Fibroblast of upper back skin (primary cell): ENCODE measurements at places on chromosomes 3 and 15.
A peak's percentile ranks its signal among the peaks of the same experiment; 100 is the strongest.

DNA sequence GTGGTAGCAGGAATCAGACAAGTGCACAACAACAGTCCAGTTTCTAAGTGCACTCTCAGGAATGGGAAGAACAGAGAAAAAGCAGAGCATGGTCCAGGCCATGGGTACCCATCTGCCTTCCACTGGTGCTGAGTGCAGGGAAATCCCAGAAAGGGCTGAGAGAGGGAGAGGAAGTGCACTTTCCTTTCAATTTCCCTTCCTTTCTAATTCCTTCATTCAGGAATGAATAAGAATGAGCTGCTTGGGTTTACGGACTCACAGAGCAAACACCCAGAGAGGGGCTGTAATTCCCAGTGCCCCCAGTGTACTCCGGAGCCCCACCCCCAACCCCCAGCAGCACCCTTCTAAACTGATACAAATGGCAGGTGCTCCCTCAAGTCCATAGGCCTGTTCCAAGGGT, 300.6 kb downstream of the FOXP1 start:
- no peak for DNase-seq

GRCh38 chr3:123692041-123692440, 107.2 kb upstream of the HACD2 start:
- no peak for DNase-seq

DNA sequence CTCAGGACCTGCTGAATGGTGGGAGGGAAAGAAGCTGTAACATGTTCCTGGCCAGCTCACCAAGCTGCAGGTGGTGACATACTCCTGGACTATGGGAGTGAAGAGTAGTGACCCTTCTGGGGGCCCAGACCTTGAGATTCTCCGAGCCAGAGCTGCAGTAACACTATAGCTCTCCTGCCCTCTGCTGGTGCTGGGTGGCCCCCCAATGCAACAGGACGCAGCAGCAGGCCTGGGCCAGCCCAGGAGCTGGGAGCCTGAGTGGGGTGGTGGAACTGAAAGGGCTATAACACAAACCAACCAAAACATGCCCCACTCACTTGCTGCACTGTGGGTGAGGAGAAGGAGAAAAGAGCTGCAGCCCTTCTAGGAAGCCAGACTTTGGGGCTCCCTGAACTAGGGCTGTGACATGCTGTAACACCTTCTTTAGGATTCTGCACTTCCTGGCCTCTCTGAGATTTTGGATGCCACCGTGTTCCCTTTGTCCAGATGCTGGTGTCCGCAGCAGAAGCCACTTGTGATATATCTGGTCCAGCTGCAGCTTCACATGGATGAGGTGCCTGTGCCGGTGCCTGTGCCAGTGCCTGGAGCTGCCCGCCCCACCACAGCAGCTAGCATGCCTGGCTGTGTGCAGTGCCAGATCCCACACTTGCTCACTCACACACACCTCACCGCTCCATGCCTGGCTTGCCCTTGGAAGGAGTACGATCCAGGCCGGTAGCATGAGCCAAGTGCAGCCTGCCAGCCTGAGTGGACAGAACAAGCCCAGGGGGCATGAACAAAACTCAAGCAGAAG, 636.8 kb upstream of the KCNMB2 start:
- DNase-seq: no peak

DNA sequence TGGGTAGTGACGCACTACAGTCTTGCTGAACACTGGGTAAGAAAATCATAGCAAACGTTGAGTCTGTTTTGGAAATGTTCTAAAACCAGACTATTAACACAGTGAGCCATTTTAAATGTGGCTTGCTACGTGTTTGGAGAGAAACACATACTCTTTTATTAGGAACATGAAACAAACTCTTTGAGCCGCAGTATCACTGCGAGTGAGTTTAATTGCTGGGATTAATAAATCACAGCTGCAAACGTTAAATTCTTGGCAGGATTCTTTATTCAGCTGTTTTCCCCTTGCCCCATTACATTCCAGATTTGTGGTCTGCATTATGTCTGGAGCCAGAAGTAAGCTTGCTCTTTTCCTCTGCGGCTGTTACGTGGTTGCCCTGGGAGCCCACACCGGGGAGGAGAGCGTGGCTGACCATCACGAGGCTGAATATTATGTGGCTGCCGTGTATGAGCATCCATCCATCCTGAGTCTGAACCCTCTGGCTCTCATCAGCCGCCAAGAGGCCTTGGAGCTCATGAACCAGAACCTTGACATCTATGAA, 33.6 kb downstream of the BTD start:
- peak; percentile 95 for DNase-seq

DNA sequence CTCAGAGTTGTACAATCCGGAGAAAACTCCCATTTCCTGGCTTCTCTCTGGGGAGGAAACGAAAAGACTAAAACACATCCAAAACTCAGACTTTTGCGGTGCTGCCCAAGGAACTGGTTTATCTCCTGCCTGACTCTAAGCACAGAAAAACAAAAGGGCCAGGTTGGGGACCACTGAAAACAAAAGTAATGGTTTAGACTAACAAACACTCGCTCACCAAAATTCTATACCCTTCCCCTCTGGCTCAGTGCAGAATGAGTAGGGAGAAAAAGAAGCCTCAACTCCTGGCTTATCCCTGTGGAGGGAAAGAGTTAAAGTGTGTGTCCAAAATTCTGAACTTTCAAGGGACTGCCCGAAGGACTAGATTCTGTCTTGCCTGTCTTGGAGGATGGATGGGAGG, 173.6 kb downstream of the FGF12 start:
- no peak for DNase-seq

- no peak for DNase-seq
Measured at GRCh38 chr15:91704343-91704742, 149.2 kb upstream of the SLCO3A1 start.

DNA sequence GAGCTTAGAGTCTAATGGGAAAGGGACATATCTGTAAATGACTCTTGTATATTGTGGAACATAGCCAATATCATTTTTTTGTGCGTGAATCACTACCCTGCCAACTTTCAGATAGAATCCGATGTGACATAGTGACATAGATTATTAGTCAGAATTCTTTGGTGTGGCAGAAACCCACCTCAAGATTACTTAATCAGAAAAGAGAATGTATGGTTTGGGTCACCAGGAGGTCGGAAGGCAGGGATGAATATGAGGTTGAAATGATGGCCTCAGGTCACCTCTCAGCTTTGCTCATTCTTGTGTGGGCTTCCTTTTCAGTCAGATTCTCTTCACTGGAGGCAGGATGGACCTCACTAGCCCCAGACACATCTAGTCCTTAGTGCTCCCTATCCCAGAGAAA, 41.4 kb downstream of the SNAPC5 start:
- DNase-seq: peak; percentile 12

- DNase-seq: no peak
Measured at GRCh38 chr15:78167227-78167888, 18.2 kb downstream of the IDH3A start.
